ENCODE measurements at places on chromosomes 2 and 18.

DNA sequence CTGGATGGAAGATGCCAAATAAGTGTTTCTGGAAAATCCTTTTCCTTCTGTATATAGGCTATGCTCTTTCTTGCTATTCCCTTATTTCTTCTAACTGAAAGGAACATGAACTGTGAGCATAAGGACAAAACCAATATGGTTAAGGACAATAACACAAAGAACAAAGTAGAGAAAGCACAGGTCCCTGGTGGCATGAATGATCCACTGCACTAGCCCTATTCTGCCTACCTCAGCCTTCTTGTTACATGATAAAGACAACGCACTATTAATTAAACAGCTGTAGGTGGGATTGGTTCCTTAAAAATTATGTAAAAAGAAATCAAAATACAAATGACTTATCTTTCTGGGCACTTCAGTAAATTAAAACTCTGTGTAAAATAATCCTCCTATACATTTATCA, 1.9 kb upstream of the WDR75 start:
- DNase-seq = peak; percentile 16

DNA sequence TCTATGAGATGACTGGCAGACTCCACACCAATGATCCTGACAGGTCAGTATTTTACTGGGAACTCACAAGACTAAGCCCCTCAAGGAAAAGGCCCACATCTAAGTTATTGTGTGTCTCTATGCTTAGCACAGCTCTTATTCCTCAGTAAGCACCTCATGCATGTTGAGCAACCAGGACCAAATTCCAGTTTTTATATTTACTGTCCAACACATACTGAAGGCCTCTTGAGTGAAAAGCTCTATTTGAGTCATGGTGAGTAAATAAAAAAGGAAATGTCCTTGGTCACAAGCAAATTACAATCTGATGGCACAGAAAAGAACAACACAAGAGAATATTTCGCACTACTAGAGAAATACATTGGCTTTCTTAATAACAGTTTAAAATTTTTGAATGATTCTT, 87.9 kb upstream of the ETAA1 start:
- DNase-seq = peak; percentile 46

GRCh38 chr18:70219688-70220087, 14.2 kb upstream of the RTTN start:
- DNase-seq = no peak

DNA sequence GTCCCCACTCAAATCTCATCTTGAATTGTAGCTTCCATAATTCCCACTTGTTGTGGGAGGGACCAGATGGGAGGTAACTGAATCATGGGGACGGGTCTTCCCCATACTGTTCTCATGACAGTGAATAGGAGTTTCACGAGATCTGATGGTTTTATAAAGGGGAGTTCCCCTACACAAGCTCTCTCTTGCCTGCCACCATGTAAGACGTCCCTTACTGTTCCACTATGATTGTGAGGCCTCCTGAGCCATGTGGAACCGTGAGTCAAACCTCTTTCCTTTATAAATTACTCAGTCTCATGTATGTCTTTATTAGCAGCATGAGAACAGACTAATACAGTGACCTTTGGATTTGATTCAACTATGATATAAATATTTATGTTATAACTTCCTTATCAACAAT, 78.0 kb downstream of the CYRIA start:
- DNase-seq = no peak

DNA sequence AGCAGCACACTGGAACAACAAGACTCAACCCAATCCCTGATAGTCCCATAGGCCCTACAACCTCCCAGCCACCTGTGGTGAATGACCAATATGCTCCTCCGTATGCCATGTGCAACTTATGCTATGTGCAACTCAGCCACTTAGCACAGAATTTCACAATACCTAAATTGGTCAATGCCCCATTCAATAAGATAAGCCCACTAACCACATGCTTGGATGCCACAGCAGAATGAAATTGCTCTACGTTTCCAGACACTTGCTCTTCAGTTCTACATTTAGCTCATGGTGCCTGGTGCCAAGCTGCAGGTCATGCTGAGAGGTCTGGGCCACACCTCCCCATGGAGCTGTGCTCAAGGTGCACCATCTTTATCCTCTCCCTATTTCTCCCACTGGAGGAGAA, 159.8 kb downstream of the EN1 start:
- no peak for DNase-seq

- DNase-seq = no peak
Measured at GRCh38 chr2:52356556-52356955, 1324.6 kb upstream of the NRXN1 start.

GRCh38 chr2:118589721-118590120, 257.7 kb downstream of the EN1 start:
- no peak for DNase-seq
